ENCODE measurements at places on chromosomes 6 and 20. TPM values are rescaled to one million over a fixed set of nuclear protein-coding genes. Genes with fewer than 3 reads are reported as not detected.

DNA sequence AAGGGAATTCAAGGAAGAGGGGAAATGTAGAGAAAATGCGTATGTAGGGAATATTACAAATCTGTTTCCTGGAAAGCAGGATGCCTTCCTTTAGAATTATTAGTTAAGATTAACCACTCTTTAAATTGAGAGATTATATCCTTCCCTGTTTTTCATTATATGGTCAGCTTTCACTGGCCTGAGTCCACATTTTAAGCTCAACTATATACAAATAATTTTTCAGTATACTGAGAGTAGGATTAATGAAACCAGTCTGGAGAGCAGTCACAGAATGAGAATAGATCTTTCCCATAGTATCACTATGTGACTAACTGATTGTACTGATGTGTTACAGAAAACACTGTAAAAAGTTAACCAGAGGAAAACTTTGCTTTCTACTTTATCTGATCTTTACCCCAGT is 306.3 kb downstream of the LAMA2 start:
- DNase-seq, result no peak

Gene STX11
- not detected for total RNA-seq

Gene TINAG
- not detected for total RNA-seq

Gene NKAPL
- total RNA-seq, result not detected

Gene RIPOR2
- total RNA-seq, result 4.0 TPM

DNA sequence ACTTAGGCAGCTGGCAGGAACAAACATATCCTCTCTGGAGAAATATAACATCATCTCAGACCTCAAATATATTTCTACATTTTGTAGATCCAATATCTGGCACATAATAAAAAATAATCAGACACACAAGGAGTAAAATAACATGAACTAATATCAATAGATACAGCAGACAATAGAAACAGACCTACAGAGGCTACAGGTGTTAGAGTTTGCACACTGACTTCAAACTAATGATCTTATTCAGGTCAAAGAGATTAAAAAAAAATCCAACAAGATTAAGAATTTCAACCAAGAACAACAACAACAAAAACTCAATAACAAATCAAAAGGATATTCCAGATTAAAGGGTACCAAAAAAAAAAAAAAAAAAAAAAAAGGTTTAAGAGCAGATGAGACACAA is 13.9 kb upstream of the CDYL start:
- DNase-seq, result no peak

GRCh38 chr6:169501128-169501527 is 200.7 kb downstream of the WDR27 start:
- no peak for DNase-seq

DNA sequence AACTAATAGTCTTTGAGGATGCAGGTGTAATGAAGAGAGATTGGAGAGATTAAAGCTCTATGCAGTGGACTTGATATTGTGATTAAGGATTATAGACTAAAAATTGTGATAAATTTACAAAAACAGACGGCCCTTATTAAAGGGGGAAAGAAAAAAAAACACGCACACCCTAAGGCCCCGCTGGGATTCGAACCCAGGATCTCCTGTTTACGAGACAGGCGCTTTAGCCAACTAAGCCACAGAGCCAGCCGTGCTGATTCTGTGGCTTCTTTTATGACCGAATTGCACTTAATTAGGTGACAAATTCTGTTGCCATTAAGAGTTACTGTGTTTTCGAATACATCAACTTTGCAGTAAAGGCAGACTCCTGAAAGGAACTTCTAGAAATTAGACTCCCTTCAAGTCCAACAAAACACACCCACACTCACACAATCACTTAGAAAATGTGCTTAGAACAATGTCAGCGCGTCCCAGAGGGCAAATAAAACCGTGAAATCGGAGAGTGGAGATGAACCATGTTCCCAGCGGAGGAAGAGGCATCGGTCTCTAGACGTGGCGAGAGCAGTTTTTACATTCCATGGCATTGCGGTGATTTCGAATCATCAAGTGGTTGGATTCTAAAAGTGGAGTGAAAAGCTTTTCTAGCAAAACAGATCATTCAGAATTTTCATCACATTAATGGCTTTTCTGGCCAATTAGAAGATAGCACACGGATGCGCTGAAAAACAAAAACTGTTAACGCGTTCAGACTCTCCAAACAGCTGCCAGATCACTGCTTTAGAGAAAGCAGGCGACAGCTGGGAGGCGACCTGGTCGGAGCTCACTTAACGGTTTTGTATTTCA is 122.6 kb downstream of the GPX5 start:
- DNase-seq, result peak; percentile 44

- DNase-seq, result no peak
These were observed 17.3 kb upstream of the ELOVL4 start for GRCh38 chr6:79964607-79965081.

- no peak for DNase-seq
These were observed 153.7 kb downstream of the MOXD1 start for GRCh38 chr6:132247381-132248159.

DNA sequence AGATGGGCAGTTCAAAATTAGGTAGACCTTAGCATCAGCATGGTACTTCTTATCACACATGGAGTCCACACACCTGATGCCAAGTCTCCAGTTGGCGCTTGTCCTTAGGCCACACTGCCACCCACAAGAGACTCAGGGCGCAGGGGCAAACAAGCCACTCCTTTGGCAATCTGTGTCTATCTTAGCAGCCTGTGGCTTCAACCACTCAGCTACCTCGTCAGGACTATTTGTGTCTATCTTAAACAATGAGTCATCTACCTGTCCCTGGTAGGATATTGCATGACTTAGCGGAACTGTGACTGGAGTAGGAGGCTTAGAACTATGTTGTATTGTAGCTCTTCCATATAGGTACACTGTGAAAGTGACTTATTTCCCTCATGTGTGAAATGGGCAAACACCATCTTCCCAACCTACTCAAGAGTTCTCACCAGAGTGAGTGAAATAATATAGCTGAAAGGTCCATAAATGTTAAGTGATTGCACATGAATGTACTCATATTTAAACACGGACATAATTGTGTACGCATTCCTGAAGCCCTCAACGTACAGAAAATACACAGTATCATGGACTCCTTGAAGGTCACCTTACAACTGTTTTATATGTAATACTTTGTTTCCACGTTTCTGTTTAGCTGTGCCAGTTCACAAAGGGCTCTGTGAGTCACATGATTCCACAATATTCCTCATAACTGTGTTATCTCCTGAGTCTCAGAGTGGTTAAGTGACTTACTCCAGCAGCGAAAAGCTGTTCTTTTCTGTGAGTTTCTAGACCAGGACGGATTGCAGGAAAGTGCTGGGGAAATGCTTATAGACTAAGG is 1.6 kb downstream of the TRIM27 start:
- DNase-seq, result no peak

Gene FAM209B
- total RNA-seq, result not detected

Gene SLC17A1
- 0.49 TPM for total RNA-seq

Gene MUC22
- not detected for total RNA-seq

DNA sequence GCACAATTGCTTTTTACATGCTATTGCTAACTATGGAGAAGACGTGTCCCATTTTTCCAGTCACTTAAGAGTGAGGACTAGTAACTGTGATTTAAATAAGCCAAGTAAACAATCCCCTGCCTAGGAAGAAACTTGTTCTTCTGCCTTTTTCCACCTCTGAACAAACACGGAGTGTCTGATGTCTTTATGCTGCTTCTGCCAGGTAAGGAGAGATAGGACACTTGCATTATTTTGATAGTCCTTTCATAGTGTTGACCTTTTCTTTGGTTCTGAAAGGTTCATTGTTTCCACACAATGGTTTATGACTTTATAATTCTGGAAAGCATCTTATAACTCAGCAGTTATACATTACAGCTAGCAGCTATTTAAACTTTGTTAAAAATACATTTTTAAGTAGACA is 8.4 kb downstream of the LRP11 start:
- DNase-seq, result no peak

DNA sequence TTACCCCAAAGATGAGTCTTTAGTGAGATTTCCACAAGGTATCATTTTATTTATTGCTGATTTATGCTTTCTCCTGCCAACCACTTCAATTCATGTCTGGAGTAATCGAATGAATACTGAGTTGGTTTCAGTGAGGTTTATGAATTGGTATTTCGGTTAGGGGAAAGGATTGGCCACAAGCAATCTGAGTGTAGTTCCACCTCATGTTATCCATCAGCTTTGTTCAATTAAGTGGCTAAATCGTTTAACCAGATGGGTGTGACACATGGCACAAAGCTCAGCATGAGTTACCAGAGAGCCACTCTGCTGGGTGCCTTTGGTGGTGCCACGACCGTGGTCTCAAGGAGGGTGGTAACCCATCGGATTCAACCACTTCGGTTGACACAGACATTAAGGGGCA is 148.2 kb downstream of the FNDC1 start:
- DNase-seq, result no peak

Gene COL21A1
- 20.5 TPM for total RNA-seq

GRCh38 chr6:157525292-157525889 is 144.4 kb downstream of the ZDHHC14 start:
- DNase-seq, result no peak

GRCh38 chr20:58473453-58474425 is 41.5 kb downstream of the APCDD1L start:
- no peak for DNase-seq

DNA sequence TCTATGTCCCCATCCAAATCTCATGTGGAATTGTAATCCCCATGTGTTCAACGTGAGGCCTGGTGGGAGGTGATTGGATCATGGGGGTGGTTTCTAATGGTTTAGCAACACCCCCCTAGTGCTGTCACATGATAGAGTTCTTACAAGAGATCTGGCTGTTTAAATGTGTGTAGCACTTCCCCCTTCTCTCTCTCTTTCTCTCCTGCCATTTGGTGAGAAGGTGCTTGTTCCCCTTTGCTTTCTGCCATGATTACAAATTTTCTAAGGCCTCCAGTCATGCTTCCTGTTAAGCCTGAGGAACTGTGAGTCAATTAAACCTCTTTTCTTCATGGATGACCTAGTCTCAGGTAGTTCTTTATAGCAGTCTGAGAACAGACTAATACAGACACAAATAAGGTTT is 165.4 kb downstream of the OGFRL1 start:
- no peak for DNase-seq

- no peak for DNase-seq
These were observed 10.1 kb downstream of the PPP1R3G start for GRCh38 chr6:5095236-5095635.

GRCh38 chr6:15879371-15880261 is 216.8 kb upstream of the DTNBP1 start:
- no peak for DNase-seq

- no peak for DNase-seq
These were observed 9.5 kb downstream of the PHACTR3 start for GRCh38 chr20:59613861-59614260.

Gene TMEM200A
- 13.6 TPM for total RNA-seq

Gene TAAR9
- total RNA-seq, result not detected

Gene ACSS1
- total RNA-seq, result 0.72 TPM

DNA sequence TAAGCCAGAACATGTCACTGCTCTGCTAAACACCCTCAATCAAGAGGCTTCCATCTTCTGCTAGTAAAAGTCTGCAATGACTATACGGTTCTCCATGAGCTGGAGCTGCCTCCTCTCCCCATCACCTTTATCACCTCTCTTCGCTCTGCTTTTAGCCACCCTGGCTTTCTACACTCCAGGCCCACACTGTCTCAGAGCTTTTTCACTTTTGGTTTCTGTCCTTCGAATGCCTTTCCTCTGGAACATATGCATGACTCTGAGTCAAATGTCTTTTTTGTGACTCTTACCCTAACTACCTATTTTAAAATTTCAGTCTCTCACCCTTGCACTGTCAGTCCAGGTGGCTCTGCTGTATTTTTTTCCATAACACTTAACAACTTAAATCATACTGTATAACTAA is 525.4 kb upstream of the RNF217 start:
- DNase-seq, result no peak

Gene SMOC2
- 5.9 TPM for total RNA-seq

- DNase-seq, result no peak
These were observed 144.6 kb upstream of the MMS22L start for GRCh38 chr6:97427648-97428047.

Gene HAO1
- not detected for total RNA-seq

- DNase-seq, result no peak
These were observed 599.7 kb upstream of the MMS22L start for GRCh38 chr6:97882755-97883154.

GRCh38 chr6:34412643-34413214 is 13.1 kb downstream of the RPS10 start:
- no peak for DNase-seq

Gene PCNA
- 126 TPM for total RNA-seq

Gene FAM217A
- 0.13 TPM for total RNA-seq

DNA sequence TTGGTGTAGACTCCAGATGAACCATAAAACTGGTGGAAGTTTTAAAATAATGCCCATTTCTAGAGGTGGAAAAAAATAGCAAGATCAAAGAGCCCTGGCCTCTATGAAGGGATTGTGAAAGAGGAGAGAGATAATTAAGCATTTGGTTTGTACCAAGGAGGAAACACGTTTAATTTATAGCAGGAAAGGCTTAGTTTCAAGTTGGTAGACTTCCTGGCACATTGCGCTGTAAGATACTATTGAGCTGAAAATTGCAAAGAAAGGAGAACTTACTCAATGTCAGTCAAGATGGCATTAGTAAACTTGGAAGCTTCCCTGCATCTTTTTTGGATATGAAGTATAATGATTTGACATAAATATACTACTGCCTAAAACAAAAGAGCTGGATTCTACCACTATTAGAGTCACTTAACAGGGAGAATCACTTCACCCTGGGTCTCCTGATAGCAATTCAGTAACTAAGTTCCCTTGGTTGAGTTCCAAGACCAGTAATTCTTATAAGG is 24.4 kb downstream of the MARCKS start:
- DNase-seq, result no peak

DNA sequence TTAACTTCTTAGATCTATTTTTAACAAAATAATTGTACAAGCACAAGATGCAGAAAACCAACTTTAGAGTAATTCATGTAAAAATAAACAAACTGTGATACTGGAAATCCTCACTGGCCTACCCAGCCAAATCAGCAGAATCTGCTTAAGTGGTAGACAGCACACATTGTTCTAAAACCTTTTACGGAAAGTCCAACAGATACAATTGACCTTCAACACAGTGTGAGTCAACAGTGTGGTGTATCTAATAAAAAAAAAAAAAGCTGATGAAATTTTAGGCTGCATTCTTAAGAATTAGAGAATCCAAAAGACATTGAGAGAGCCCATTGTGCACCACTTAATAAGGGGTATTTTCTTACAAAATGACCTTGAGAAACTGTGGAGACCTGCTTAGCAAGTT is 174.5 kb downstream of the COL21A1 start:
- no peak for DNase-seq

Gene THBS2
- total RNA-seq, result 0.04 TPM

DNA sequence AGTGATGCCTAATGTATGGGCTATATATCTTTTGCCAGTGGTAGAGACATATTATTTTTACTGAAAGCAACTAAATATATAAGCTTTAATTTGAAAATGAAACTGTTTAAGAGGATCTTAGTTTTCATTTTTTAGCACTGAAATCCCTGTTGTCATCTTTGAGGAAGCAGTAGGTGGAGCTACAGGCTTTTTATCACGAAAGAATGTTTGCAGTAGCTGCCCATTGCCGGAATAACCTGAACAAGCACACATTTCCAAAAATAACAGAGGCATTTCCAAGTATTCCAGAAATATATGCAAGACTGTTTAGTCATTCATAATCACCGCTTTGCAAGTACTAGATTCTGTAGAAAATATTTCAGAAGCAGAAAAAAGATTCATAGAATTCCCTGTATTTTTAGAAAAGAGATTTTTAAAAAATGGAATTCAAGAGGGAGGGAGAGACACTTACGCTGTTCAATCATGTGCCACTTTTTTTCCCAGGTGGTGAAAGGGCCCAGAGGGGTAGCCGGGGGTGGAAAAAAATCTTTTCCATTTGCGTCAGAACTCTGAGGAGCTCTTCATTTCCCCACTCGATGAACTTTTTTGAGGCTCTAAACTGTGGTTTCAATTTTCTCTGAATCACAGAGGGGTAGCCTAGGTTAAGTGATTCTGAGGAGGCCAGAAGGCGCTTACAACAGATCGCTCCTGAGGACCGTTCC is 142.5 kb upstream of the FERMT1 start:
- DNase-seq, result no peak
